ENCODE measurements at places on chromosomes 1 and 21. TPM values are rescaled to one million over a fixed set of nuclear protein-coding genes. Genes with fewer than 3 reads are reported as not detected.

Gene RNU1-1
- total RNA-seq = 1,390 TPM

Gene FAM72C
- 24.0 TPM for total RNA-seq

- no peak for DNase-seq
Measured at GRCh38 chr1:41338820-41339219, 22.4 kb upstream of the FOXO6 start.

DNA sequence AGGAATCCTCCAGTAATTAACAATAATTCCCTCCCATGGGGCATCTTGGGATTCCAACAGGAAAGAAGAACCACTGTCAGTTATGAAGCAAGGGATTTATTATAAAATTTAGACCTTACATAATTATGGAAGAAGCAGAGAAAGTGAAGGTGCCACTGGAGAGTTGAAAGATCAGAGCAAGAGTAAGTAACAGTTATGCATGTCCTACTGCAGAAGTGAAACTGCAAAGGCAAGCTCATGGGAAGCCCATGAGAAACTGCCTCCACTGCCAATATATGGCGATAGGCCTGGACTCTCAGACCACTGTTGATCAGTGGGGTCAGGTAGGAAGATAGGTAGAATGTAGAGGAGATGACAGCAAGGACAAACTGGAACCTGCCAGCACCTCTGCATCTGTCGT is 123.6 kb upstream of the ZNF648 start:
- no peak for DNase-seq

DNA sequence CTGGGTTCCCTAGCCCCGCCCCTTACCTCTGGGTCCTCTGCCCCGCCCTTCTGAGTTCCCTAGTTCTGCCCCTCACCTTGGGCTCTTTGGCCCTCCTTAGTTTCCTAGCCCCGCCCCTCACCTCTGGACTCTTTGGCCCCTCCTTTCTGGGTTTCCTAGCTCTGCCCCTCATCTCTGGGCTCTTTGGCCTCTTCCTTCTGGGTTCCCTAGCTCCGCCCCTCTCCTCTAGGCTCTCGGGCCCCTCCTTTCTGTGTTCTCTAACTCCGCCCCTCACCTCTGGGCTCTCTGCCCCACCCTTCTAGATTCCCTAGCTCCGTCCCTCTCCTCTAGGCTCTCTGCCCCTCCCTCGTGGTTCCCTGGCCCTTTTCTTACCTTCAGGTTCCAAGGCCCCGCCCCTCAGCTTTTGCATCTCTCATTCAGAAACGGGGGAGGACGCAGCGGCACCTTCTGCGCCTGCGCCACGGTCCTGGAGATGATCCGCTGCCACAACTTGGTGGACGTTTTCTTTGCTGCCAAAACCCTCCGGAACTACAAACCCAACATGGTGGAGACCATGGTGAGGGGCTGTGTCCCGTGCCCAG is 88.5 kb downstream of the PTPRU start:
- no peak for DNase-seq

DNA sequence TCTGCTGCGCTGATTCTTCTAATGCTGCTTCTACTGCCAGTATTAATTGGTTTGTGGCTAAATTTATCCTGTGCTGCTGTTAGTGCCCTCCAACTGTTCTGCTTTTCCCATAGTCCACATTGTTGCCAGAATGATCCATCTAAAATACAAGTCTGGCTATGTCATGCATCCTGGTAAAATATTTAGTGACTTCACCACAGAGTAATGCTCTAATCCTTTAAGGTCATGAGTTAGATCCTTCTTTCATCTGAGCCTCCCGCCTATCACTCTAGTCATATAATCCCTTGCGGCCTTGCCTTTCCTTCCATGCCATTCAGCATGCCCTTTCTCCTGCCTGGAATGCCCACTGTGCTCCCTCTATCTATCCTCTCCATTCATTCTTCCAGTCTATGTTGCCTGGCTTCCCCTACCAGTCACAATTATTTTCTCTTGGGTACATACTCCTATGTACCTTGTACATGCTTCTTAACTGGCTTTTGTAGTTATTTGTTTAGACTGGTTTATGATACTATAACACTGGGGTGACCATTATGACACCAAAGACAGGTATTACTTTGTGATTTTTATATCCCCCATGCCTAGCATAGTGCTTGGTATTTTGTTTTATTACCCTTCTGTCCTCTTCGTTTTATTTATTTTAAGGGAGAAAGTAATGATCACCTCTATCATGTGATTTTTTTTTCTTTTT is 144.0 kb downstream of the MAGI3 start:
- no peak for DNase-seq

DNA sequence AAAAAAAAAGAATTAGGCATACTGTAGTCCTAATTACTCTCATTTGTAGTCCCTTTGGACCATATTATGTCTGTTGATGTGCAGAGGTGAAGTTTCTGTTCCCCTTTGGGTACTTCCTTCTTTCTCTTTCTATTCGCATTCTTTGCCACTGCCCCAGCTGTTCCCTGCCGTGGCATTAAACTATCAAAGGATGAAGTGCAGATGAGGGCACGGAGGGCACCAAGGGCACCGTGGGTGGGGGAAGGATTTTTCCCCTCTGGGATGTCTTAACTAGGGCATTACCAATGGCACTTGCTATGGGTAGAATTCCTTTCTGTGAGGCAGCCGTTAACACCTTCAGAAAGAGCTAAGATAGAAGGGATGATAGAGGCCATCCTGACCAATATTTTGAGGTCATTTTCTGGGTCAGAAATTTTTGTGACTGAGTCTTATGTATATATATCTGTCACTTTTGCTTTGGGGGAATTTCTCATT is 4.9 kb upstream of the MAPKAPK2 start:
- DNase-seq = peak; percentile 31

- no peak for DNase-seq
Measured at GRCh38 chr1:197526736-197527371, 248.4 kb downstream of the DENND1B start.

- DNase-seq = no peak
Measured at GRCh38 chr1:18870957-18871356, 11.5 kb upstream of the TAS1R2 start.

Data from activated CD4-positive, alpha-beta memory T cell treated with anti-CD3 and anti-CD28 coated beads for 36 hours (primary cell).